ENCODE measurements at places on chromosomes 13 and 19.

DNA sequence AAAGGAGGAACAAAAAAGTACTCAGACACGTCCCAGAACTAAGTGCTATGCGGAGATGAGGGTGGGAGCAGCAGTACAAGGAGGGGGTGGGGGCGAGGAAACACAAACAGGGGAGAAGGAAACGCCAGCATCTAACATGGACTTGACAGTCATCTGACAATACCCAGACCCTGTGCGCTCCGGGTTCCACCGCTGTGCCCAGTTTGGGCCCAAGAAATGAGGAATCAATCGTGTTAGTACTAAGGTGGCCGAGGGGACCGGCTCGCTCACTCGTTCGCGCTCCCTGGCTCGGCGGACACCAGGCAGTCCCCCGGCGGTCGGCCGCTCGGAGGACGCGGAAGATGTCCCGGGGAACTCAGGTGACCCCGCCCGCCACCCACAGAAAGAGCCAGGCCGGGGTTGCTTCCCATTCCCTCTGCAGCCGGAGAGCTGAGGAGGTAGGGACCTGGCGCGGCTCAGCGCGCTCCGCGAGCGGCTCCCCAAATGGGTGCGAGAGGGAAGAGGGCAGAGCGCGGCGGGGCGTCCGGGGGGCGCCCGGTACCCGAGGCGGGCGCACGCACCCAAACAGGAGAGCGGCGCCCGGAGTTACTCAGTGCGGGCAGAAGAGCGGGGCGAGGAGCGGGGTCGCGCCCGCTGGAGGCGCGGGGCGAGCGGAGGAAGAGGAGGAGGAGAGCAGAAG lies 616 bp downstream of the TSHZ3 start:
- no peak for DNase-seq

DNA sequence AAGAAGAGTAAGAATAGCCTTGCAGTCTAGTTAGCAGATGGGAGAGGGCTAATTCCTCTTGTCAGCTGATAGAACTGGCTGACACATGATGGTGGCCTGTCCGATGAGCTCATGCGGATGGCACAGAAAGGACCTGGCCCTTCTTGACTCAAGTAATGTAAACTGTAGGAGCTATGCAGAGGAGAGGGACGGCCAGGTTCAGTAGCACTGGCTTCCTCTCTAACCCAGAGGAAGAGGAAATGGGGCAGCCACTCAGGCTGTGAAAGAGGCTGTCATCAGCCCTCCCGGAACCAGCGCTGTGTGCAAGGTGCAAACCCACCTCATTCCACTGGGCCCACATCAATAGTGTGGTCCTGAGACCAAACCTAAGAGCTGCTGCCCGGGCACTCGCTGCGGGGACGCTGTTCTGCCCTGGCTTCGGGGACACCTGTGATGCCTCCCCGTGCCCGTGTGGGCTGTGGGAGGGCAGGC lies 30.8 kb upstream of the USE1 start:
- DNase-seq = no peak

- DNase-seq = no peak
Observed at GRCh38 chr13:27461940-27462584, 11.7 kb upstream of the MTIF3 start.

DNA sequence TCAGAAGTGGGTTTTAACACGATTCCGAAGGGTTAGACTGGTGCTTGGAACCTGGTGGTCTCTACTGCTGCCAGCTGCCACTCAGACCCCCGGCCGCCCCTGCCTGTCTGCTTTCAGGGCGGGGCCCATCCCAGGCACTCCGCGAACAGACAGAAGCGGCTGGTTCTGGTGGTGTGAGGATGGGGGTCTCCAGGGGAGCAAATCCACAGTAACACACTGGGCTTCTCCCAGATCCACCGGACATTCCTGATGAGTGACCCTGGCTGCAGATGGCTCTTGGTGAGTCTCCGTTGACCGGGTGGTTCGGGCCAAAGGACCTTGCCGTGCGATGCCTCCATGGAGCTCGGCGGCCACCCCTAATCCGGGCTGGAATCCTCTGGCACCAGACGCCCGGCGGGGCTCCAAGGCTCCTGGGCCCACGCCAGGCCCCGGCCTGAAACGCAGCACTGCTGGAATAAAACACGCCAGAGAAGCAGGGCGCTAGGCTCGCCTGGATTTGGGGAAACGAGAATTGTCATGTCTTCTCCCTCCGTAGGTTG lies 2.1 kb upstream of the PTBP1 start:
- DNase-seq = no peak

DNA sequence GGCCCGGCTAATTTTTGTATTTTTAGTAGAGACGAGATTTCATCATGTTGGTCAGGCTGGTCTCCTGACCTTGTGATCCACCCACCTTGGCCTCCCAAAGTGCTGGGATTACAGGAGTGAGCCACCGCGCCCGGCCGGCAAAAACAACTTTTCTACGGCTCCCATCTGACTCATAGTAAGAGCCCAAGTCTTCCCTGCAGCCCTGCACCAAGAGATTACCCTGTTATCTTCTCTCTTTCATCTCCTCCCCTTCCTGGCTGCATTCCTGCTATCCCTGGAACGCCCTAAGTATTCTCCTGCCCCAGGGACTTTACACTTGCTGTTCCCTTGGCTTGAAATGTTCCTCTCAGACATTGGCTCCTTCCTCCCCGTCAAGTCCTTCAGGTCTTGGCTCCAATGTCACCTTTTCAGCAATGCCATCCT lies 6.6 kb downstream of the AP2S1 start:
- DNase-seq = no peak

DNA sequence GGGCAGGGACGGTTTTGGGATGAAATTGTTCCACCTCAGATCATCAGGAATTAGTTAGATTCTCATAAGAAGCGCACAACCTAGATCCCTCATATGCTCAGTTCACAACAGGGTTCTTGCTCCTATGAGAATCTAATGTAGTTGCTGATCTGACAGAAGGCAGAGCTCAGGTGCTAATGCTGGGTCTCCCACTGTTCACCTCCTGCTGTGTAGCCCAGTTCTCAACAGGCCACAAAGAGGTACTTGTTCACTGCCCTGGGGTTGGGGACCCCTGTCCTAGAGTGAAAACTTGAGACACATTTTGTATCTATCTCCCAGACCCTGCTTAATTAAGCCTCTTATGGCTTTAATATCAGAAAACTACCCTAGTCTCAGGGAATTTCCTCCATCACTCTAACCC lies 966.0 kb downstream of the PCDH17 start:
- DNase-seq = no peak

Data from HCT116 (cell line).